ENCODE measurements at places on chromosomes 6 and 20. TPM values are rescaled to one million over a fixed set of nuclear protein-coding genes. Genes with fewer than 3 reads are reported as not detected.

Gene GJA10
- total RNA-seq: not detected

- DNase-seq: no peak
These were observed 16.9 kb downstream of the USP49 start for GRCh38 chr6:41878246-41878645.

GRCh38 chr6:26216886-26217713 is 129.9 kb downstream of the HFE start:
- peak; percentile 89 for DNase-seq

DNA sequence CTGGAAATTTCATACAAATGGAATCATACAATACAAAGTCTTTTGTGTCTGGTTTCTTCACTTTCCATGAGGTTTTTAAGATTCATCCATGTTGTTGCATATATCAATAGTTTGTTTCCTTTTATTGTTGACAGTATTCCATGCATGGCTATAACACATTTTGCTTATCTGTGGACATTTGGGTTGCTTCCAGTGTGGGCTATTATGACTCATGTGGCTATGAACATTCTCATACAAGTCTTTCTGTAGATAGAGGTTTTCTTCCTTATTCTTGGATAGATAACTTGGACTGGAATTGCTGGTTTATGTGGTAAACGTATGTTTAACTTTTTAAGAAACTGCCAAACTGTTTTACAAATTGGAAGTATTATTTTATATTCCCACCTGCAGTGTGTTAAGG is 30.0 kb upstream of the KIF6 start:
- no peak for DNase-seq

DNA sequence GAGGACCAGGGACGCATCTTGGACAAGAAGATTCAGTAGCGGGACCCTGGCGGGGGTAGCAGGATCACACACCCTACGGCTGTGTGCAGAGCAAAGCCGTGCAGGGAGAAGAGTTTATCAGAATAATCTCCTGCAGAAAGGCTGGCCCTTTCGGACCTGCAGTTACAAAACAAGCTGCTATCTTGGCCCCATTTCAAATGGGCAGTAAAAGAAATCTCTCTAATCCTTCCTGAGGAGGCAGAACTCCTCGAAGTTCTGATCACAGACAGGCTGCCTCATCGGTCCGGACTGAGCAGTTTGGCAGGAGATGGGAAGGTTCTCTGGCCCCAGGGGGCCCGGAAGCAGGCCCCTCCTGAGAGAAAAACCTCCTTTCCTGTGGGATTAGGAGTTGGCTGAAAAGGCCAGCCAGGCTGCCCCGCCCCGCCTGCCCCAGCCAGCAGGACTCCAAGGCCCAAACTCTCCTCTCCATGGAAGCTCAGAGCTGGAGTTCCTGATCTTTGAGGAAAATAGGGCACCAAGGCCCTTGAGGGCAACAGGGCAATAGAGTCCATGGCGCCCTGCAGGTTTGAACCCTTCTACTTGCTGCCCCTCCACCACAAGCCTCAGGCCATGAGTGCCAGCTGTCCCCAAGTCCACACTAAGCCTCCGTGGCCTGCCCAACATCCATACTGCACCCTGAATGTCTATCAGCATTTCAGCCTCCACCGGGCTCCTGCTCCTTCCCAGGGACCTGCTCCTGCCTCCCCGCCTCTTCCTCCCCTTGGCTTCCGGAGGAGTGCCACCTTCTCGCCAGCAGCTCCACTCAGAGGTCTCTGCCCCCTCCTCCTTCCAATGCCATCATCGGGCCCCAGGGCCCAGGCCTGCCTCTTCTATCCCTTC is 141.3 kb downstream of the PREX1 start:
- no peak for DNase-seq

DNA sequence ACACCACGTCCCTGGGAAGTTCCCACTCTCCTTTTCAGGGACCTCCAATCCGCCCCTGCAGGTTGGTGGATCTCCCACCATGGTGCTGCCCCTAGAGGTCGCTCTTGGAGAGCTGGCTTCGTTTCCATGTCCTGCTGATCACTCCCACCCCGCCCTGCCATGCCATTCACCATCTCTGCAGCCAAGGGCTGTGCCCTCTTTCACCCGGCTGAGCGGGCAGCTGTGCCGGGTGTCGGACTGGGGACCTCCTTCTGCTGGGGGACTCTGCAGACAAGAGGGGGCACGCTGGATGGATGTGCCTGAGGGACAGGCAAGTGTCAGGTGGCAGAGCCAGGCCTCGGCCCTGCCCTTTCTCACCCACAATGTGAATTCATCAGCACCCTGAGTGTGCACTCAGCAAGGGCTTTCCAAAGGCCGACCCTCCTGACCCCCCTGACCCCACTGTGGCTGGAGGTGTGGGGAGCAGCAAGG is 347.0 kb downstream of the CDH4 start:
- DNase-seq: no peak

DNA sequence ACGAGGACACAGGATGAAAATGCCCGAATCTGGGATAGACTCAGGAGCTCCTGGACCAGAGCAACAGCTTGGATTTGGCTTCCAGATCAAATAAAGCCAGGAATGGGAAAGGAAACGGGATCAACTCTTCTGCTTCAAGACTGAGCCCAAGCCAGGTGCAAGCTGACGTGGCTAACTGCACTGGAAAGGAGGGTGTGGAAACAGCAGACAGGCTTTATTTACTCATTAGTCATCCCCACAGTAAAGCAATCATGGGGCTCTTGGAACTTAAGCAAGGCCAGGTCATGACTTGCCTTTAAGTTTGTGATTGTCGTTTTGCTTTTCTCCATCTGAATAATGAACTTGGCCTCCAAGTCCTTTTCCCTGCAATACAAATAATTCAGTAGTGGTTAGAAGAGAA is 45.2 kb downstream of the KIF16B start:
- peak; percentile 86 for DNase-seq

Data from left colon (tissue), 2 donors.